ENCODE measurements at places on chromosomes 2 and 18.
A peak's percentile ranks its signal among the peaks of the same experiment; 100 is the strongest.

DNA sequence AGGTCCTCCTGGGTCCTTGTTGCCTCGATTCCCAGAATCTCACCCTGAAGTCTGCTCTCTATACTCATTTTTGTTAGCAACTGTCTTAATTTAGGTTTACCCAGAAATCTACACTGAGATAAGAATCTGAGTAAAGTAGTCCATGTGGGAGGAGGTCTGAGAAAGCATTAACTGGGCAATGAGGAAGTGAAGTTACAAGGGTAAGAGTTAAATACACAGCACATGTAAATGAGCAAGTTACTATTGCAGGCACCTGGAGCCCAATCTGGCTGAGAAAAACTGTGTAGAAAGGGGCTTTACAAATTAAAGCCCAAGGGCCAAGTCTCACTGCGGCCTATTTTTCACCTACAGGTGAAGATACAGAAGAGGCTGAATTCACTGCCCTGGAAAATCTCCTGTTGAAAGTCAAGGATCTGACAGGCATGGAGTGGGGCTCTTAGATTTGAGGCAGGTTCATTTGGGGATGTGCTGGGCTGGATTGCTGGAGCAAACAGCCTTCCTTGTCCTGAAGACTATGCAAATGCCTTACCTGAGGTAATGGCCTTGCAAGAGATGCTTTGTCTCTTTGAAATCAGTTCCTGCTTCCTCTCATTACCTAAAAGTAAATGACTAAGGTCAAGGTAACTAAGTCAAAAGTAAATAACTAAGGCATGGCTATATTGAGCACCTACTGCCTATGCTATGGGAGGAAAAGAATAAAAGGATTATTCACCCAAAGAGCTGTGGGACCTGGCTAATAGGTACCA, 84.4 kb upstream of the DYNAP start:
- no peak for DNase-seq

GRCh38 chr18:53625997-53626599, 598.4 kb downstream of the MBD2 start:
- no peak for DNase-seq

- peak; percentile 74 for DNase-seq
Measured at GRCh38 chr2:39227628-39228412, 15.9 kb downstream of the CDKL4 start.

DNA sequence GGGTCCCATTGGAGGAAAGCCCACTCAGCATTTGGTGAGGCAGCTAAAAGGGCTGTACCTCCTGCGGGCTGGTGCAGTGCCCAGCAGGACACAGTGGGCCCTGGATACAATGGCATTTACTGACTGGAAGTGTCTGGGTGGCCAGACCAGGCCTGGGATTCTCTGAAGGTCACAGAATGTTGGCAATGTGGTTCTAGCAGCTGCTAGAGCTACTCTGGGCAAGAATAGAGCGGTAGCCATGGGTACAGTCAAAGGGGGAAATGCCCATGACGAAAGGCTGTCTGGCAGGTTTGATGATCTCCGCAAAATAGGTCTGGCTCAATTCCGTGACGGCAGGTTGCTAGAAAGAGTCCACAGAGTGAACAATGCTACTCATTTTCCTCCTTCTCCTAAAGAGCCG, 241.8 kb downstream of the AFF3 start:
- no peak for DNase-seq
